ENCODE measurements at places on chromosomes 1 and 21.

DNA sequence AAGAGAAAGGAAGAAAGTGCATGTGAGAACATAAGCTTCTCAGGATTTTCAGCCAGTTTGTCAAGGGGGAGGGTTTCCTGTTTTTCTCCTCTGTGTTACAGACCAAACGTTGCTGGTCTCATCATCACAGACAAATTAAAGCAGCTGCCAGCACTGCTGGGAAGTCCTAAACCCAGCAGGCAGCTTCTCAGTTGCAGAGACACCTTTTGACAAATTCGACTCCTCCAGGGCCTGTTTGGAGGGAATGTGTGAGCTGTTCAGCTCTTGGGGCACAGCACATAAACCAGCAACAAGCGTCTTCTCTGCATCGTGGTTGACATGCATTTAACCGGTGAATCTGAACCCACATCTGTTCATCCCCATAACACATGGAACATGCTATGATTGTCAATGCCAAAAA lies 454.6 kb upstream of the RUNX1 start:
- no peak for DNase-seq

- peak; percentile 38 for DNase-seq
These were observed 31.1 kb upstream of the MTF1 start for GRCh38 chr1:37890378-37891014.

DNA sequence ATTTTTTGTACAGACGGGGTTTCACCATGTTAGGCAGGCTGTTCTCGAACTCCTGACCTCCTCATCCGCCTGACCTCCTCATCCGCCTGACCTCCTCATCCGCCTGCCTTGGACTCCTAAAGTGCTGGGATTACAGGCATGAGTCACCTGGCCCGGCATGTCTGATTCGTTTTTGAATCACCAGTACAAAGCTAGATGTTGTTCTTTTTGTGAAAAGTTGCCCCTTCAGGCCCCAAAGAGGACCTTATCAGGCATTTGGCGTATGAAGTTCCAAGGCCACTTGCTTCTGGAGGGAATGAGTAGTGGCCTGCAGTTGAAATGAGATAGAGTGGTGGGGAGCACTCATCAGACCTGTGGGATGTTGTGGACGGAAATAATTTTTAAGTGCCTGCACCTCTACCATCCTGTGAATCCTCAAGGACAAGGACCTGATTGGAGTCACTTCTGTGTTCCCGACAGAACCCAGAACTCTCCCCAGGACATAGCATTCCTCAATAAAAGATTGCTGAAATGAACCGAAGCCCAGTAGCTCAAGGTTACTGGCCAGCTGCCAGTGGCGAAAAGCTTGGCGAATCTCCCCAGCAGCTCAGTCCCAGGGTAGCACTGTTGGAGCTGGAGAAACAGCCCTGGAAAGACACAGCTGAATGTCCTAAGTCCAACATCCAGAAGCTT lies 50.1 kb downstream of the NDUFS5 start:
- no peak for DNase-seq

DNA sequence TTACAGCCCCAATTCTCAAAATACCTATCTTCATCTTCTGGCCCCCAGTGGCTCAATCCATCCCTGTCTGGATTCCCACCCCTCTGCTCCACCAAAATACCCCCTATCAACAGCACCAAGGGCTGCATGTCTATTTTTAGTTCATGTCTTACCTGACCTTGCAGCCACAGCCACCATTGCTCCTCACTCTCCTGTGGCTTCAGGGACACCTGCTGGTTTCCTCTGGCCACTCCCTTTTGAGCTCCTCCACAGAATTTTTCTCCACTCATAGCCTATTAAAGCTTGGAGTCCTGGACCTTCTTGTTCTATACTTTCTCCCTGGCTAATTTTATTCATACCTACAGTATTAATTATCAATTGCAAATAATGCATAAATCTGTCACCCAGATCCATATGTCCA lies 125.3 kb upstream of the NGF start:
- DNase-seq: no peak

DNA sequence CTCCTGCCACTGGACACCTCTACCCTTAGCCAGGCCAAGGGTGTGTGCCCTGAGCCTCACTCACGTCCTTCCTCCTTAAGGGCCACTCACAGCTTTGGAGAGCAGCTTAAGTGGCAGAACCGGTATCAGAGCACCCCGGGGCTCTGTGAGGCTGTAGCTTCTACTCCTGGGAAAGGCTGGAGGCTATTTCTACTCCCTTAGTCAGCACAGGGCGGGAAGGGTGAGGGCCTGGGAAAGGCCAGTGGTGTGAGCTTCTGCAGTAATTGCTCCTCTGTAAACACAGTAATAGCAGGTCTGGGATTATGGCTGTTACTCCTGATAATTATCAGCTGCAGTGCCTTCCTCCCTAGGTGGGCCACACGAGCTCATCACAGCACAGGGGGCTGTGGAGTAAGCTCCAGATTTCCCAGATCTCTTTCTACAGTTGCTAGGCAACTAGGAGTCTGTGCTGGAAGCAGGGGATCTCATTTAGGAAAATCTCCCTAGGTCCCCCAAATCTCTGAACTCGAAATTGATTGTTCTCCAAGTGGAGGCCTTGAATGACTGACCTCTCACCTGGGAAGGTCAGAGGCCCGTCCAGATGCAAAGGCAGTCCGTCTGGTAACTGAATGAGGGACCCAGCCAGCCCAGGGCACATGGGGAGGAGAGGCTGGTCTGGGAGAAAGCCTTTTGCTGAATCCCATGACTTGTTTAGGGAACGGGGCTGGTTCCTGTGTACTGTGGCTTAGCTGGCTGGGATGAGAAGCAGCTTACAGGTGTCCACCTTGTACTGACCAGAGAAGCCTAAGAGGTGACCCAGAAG lies 29.3 kb downstream of the IER5 start:
- DNase-seq: no peak

DNA sequence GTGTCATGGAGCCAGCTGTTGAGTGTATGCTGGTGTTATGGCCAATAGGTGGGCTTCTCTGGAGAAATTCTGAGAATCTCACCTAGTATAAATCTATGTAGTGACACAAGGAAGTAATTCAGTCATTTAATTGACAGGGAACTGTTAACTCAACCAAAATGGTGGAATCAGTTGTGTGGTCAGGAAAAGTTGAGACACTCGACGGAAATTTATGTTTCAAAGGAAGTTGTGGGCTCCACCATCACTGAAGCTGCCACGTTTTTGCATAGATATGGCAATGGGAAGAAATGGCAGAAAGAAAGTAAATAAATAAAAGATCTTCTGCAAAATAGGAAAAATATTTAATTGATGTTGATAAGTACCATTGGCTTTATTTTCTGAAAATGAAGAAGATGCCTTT lies 84.5 kb downstream of the ATP6V1G3 start:
- no peak for DNase-seq

DNA sequence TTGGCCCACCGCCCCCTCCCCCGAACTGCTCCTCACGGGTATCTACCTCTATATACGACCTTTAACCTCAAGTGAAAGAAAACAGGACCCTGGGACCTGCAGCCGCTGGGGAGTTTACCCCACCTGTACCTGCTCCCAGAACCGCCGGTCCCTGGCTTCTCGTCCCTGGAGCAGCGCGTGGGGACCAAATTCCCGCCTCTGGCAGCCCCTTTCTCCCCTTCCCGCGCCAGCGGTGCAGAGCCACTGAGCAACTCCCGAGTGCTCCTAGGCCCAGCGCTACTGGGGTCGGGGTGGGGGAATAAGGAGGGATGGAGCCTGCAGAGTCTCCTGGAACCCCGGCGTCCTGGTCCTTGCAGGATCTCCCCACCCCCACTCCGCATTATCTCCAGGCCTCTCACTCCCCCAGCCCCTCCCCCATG lies 1.6 kb downstream of the SYT6 start:
- no peak for DNase-seq

GRCh38 chr1:236465959-236466303 lies 57.9 kb upstream of the LGALS8 start:
- DNase-seq: no peak

DNA sequence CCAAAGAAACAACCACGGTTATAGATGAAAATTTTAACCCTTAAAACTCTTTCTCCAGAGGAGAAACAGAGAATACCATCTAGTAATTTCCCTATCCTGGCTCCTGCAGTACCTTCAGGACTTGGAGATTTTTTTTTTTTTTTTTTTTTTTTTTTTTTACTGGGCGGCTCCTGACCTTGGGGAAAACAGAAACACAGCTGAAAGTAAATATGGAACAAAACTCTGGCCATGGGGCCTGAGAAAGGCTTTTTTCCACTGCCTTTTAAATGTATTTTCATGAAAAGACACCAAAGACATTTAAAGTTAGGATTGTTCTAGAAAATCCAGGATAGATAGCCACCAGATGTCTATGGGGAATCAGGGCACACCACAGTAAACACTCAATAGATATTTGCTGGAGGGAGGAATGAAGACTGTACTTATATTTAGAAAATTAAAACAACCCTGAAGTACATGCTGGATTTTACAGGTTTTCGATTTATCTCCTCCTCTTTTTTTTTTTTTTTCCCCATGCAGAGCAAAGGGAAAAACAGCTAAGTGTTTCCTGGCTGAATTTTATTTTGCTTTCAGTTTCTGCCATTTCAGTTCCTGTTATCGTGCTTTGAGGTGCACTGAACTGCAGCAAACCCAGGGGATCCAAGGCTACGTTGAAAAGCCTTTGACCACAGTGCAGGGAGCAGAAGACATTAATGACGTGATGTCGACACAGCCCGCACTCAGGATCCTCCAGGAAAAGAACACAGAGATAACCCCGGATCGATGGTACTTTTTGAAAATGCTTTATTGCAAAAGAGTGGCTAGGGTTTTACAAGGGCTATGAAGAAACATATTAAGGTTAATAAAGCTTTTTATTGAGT lies 35.7 kb upstream of the CNN3 start:
- DNase-seq: no peak

GRCh38 chr1:223233019-223233409 lies 90.0 kb upstream of the TLR5 start:
- DNase-seq: no peak

DNA sequence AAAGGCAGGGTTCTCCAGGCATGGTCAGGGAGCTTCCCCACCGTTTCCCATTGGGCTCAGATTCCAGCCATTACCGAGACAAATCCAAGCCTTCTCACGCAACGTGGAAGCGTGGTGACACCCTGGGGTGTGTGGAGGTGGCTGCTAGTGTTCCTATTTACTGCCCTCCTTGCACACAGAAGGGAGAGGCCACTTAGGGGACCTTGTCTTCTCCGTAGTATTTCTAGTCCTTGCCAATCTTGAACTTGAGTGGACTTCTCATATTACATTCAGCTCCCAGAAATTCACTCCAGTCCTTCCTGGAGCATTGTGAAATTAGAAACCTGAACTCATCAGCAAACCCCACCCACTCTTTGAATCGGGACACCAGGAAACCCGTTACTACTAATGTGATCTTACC lies 131.6 kb downstream of the AJAP1 start:
- DNase-seq: no peak

Measured in NT2/D1 (cell line).